ENCODE measurements at places on chromosomes 11 and 22.
A peak's percentile ranks its signal among the peaks of the same experiment; 100 is the strongest.

DNA sequence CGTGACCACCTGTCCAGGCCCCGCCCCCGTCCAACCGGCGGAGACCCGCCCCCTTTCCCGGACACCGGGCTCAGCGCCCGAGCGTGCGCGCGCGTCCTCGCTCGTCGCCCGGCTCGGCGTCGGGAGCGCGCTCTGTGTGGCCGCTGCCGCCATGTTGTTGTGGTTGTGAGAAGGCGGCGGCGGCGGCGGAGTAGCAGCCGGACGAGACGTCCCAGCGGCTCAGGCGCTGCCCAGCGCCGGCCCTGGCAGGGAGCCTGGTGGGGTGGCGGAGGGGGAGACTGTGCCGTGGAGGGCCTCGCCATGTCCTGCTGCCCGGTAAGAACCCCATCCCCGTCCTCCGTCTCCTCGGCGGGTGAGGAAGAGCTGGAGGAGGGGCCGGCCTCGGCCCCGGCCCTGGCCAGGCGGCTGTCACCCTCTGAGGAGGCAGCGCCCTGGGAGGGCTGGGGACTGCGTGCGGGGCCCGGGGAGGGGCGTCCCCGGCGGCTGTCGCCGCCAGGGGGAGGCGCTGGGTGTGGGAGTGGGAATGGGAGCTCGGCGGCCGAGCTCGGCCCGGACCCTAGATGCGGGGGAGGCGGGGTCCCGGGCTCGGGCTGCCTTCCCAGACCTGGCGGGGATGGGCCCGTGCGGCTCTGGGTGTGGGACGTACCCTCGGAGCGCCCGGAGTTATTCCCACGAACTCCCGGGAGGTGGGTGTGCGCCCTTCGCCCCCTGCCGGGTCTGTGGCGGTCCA is at the start of gene MTMR3:
Gene MTMR3, plus strand, starts transcription at position 130 of the 730 bp plus-strand sequence. CDS start 87,886 bp downstream, outside the sequence.
- peak; percentile 96 for DNase-seq

DNA sequence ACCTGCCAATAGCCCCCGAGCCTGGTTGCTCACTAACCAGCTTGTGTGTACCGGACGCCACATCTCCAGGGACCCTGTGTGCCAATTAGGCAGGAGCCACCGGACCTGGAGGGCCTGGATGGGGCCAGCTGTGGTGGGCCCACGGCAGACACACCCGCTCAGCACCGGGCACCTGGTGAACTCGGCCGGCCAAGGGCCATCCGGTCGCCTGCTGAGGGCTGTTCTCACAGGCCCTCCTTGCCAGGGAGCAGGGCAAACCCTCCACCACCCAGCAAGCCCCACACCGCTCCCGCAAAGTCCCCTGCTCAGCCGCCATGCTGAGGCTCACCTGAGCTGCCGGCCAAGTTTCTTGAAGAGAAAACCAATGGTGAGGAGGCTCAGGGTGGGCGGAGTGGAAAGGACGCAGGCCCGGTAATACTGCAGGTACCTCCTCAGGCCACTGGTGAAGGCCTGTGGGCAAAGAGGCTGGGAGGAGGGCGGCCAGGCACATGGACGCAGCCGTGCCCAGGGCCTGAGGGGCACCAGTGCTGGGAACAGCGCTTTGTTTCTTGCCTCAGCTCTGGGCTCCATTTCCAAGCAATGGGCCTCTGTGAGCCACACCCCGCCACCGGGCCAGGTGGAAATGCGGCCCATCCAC is 17.1 kb downstream of the TUBGCP6 start:
- DNase-seq = no peak

DNA sequence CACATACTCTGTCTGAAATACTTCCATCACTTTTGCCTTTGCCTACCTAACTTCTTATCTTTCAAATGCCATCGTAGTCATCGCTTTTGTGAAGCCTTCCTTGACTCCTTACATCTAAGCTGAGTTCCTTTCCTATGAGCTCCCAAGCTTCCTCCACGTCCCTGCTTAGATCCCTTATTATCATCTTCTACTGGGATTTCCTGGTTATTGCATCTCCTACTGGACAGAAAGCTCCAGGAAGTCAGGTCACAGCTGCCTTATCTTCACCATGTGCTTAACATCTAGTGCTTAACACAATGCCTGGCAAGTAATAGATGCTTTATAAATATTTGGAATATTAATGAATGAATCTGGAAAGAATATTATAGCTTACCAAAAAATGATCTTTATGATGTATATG is 5.9 kb downstream of the YPEL4 start:
- DNase-seq = no peak

DNA sequence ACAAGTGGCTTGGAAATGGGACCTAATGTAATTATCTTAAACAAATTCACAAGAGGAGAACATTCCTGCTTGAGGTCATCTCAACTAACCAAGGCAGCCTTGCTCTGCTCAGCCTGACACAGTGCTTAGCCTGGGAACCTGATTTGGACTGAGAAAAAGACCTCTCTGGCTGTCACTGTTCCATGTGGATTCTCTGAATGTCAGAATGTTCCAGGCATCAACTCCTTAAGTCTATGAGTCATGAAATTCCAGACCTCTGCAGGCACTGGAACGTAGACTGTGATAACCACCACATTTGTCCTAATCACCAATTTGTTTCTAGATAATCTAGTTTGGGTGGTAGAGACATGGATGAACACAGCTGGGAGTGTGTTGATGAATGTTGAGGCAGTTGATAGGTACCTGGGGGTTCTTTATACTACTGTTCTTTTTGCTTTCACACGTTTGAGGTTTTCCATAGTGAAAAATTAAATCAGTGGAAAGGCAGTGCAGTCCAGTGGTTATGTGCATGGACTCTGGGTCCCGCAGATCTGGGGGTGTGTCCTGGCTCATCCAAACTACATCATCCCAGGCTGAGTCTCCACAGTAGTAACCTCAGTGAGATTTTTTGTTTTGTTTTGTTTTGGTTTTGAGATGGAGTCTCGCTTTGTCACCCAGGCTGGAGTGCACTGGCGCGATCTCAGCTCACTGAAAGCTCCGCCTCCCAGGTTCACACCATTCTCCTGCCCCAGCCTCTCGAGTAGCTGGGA is 269.6 kb downstream of the MN1 start:
- peak; percentile 75 for DNase-seq

DNA sequence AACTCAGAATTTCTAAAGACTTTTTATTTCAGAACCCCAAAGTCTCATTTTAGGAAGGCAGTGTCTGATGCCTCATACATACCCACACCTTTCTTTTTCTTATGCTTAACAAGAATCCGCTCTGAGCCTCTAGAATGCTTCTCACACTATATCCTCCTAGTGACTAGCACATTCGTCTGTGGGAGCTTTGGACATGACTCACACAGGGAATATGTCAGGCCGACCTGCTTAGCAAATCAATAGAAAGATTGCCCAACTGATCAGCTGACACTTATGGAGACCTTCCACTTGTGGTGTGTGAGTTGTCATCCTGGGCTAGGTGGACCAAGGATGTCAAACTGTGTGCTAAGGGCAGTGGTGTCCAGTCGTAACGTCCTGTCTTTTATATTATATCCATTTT is 129.9 kb upstream of the TTC12 start:
- peak; percentile 89 for DNase-seq

GRCh38 chr11:69821511-69822040 is 2.4 kb upstream of the FGF3 start:
- no peak for DNase-seq

DNA sequence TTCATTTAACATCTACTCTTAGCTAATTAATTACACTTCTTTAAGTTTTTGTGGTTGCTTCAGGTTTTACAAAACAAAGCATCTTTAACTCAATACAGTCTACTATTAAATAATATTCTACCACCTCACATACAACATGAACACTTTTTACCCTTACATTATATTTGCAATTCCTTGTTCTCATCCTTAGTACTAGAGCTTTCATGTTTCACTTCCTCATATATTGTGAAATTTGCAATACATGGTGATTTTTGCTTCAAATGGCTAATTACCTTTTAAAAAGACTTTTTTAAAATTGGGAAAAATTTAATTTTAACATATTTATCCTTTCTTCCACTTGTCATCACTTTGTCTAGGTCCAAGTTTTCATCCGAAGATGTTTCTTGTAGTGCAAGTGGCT is 37.5 kb downstream of the RSF1 start:
- no peak for DNase-seq

DNA sequence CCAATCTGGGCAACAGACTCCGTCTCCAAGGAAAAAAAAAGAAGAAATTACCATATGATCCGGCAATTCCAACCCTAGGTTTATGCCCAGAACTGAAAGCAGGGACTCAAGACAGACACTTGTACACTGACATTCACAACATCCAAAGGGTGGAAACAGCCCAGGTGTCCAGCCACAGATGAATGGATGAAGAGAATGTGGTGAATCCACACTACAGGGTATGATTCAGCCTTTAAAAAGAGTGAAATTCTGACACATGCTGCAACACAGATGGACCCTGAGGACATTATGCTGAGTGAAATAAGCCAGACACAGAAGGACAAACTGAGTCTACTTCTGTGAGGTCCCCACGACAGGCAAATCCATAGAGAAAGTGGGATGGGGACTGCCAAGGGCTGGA is 43.9 kb downstream of the SGSM3 start:
- DNase-seq = no peak
